ENCODE measurements at places on chromosomes 16 and 17. TPM values are rescaled to one million over a fixed set of nuclear protein-coding genes. Genes with fewer than 3 reads are reported as not detected.
A peak's percentile ranks its signal among the peaks of the same experiment; 100 is the strongest.

DNA sequence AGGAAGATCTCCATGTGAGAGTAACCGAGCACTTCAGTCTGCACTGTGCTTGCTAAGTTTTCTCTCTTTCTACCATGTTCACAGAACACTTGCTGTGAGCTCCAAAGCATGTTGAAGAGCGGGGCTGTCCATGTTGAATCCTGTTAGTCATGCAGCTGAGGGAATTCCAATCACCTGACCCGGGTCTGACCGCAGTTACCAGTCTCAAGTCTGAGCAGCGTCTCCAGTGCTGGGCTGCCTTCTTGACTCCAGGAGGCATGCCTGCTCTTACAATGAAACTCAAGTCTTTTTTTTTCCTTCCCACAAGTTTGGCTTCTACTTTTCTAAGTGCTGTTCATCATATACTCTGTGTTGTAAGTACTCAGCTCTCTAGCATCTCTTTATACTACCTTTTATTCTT lies 44.3 kb downstream of the HOXB1 start:
- DNase-seq = no peak

SKAP1 gene
- polyA plus RNA-seq = 3.0 TPM

DNA sequence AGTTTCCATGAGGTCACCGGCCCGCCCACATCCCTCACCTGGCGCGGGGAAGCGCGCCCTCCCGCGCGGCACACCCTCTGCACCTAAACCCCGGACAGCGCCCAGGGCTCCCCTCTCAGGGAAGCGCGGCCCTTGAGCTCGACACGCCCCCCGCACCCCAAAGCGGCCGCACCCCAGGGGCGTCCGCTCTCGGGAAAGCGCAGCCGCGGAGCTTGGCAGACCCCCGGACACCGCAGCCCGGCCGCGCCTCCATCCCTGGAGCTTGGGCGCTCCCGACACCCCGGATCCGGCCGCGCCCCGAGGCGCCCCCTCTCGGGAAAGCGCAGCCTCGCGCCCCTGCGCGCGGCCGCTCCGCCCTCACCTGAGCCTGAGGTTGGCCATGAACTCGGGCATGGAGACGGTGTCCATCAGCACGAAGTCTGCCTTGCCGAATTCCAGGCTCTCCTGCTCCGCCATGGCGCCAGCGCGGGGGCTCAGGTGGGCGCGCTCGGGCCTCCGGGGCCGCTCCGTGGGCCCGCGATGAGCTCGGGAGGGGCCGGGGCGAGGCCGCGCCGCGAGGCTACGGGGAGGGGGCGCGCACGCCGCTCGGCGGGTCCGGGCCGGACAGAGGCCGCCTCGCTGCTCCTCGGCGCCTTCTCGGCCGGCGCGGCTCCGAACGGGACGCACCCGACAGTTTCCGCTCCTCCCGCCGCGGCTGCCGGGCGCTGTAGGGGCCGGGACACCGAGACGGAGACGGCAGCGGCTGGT lies at the start of gene MYO1D:
Gene MYO1D, minus strand, starts transcription at position 708 of the 747 bp plus-strand sequence. Its CDS starts 252 bp downstream, at position 456.
- DNase-seq = peak; percentile 81

- DNase-seq = no peak
Observed at GRCh38 chr17:19369846-19370492, 7.4 kb upstream of the B9D1 start.

DNA sequence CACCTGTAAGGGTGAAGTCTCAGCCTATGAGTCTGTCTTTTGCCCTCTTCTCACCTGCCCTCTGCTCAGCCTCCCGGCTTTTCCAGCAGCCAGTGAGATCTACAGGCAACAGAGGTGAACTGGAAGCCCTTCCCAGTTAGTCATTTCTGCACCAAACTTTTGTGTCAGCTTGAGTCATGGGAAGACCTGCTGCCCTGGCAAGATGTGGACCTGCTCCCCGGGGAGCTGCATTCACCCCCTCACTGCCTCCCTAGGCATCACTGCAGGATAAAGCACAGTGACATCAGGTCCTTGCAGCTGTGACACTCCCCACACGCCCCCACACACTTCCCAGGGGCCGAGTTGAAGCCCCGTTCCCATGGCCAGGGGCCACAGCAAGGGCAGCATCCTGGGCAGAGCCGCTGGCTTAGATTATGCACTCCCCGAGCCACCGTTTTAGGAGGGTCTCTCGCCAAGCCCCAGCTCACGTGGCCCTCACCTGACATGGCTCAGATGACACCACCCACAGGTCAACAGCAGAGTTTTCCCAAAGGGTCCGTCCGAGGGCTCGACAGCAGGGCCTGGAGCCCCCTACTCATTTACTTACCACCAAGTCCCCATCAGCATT lies 6.5 kb upstream of the ABR start:
- no peak for DNase-seq

DNA sequence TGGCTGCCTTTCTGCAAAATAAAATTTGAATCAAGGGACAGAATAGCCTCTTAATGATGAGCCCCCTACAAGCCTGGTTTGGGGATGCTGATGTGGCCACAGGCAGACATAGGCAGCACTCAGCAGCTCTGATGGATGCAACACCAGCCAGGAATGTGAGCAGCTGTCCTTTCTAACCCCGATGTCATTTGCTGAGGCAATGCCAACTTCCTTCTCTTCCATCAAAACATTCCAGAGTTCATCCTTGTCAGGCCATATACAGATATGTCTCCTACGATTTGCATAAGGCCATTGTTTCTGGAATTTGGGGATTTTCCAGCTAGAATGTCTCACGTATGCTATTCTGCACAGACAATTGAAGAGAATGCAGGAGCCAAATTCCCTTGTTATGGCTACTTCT lies 52.1 kb upstream of the MYOCD start:
- no peak for DNase-seq

DNA sequence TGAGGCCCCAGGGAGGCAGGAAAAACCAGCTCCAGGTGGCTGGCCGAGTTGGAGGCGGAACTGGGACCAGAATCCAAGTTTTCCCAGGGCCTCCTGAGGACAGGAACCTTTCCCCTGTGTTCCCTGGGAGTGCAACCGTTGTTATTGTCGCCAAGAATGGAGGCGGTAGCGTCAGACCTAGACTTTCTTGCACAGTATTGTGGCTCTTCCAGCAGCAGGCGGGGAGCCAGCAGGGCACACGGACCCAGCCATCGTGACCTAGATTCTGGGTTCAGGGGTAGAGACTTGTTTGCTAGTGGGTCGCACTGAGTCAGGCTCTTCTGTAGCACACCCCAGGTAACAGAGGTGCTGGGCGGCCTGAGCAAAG lies 667 bp upstream of the KIF19 start:
- DNase-seq = no peak

YBX2 gene
- polyA plus RNA-seq = 2.8 TPM

C16orf92 gene
- not detected for polyA plus RNA-seq
